Ovary (tissue), 10 donors: ENCODE measurements at places on chromosomes 7 and 10. TPM values are rescaled to one million over a fixed set of nuclear protein-coding genes. Genes with fewer than 3 reads are reported as not detected.

DNA sequence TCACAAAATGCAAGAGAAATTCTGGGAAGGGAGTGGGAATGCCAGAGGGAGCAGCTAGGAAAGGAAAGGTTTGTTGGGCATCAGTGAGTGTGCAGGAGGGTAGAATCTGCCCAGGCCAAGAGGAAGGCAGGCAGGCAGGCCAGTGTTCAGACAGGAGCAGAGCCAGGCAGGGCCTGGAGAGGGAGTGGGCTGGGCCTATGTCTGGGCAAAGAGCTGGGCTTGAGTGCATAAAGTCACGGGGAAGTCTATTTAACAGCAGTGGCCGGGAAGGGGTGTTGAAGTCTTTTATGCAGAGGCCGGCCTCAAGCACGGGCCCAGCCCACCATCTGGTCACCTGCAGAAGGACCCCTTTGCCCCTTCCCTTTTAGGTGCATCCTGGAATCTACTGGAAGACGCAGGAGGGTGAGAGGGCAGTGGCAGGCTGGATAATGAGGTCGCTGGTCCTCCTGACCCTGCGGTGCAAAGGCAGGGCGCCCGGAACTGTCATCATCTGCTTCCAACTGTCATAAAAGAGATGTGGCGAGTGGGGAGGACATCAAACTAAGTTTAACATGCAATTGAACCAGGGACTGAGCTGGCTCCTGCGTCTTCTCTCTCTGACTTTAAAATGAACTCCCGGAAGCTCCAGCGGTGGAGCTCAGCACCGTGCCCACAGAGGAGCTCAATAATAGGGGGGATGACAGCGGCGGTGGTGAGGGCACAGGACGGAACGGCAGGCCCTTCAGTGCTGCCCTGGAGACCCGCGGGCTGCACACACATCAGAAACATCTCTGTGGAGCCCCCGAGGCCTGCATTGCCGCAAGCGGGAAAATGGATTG lies 29.5 kb downstream of the CARD11 start:
- DNase-seq, result no peak

Gene ZSCAN25
- 21.1 TPM for total RNA-seq

DNA sequence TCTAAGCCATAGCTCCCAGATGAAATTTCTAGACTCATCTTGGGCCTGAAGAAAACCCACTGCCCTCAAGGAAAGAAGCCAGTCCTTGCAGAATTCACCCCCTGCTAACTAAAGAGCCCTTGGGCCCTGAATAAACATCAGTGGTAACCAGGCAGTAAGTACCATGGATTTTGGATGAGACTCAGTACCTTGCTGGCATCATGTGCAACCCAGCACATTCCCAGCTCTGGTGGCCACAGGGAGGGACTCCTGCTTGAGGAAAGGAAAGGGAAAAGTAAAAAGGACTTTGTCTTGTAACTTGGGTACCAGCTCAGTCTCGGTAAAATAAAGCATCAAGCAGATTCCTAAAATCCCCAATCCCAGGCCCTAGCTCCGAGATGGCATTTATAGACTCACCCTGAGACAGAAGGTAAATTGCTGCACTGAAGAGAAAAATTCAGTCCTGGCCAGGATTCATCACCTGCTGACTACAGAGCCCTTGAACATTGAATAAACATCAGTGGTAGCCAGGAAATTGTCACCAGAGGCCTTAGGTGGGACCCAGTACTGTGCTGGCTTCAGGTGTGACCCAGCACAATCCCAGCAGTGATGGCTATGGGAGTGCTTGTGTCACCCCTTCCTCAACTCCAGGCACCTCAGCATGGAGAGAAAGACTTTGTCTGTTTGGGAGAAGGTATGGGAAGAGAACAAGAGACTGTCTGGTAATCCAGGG lies 31.2 kb upstream of the SFTPD start:
- no peak for DNase-seq

Gene BLNK
- 2.3 TPM for total RNA-seq

GRCh38 chr7:96303686-96304443 lies 18.0 kb downstream of the SLC25A13 start:
- no peak for DNase-seq

GRCh38 chr10:10598297-10598696 lies 419.4 kb upstream of the CELF2 start:
- DNase-seq, result no peak

- DNase-seq, result no peak
Observed at GRCh38 chr7:18290865-18291264, 204.7 kb upstream of the HDAC9 start.

GRCh38 chr10:69413221-69413865 lies 3.4 kb downstream of the TACR2 start:
- DNase-seq, result peak; percentile 79

Gene HOXA7
- 0.48 TPM for total RNA-seq
